Erythroblast (primary cell): ENCODE measurements at places on chromosomes 4 and X.

DNA sequence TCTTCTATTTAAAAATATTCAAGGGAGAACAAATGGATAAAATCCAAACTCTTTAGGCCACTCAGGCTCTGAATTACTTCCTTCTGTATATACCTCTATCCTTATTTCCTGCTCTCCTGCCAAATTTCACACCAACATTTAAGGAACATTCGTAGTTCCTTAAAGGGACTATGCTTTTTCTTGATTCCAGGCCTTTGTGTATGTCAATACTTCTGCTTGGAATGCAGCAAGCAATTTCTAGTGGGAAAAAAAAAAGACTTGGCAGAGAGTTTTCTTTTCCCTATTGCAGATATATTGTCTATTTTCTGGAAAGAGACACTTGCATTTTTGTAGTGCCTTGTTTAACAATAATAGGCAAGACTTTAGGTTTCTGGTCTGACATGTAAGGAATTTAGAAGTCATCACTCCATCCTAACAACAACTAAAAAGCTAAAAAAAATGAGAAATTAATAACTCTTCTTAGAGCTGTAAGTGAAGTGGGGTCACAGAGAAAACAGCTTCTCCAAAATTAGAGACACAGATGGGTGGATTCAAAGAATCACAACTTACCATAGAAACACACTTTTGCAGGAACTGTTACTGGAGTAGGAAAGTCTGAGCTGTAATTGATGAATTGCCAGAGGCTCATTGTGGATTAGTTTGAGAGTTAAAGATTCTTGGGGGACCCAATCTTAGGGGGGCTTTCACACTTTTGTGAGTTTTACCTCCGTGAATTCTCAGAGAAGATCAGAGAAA lies 2.1 kb upstream of the ADH5 start:
- no peak for DNase-seq

GRCh38 chr4:95232358-95233156 lies 316.2 kb downstream of the UNC5C start:
- DNase-seq: no peak

GRCh38 chr4:5884796-5885195 lies 8.1 kb downstream of the CRMP1 start:
- DNase-seq: no peak

DNA sequence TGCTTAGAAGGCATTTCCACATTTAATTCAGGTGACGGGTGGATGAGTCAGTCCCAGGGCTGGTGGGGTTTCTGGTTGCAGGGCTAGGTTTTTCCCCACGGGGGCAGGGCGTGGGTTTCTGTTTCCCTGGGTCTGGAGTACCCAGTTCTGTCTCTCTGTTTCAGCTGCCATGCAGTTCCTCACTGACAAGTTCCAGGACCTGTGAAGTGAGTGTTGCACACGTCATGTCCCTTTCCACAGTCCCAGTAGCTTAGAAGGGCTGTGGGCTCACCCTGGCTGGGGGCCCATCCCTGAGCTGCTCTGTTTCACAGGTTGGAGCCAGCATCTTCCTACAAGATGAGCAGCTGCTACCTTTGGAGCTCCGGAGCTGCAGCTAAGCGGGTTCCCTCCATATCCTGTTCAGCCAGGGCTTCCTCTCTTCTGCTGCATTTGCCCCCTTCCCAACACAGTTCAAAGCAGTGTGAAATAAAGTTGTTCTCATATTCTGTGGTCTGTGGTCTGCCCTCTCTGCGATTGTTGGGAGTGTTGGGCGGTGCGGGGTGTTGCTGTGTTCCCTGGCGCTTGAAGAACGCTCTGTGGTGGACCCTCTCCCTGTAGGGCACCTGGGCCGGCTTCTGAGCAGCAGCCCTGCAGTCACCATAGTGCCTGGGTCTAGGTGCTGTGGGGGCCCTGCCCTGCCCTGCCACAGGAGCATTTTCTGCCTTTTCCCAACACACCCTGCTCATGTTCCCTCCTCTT lies 3.9 kb downstream of the LOC101059915 start:
- DNase-seq: no peak

GRCh38 chrX:154409222-154409871 lies at the start of gene DNASE1L1:
Gene DNASE1L1 (minus strand): TSS chrX:154409254. CDS start chrX:154405568, 3,686 bp downstream.
- peak; percentile 77 for DNase-seq

- DNase-seq: no peak
These were observed 41.5 kb downstream of the TNIP3 start for GRCh38 chr4:121122661-121123060.
